ENCODE measurements at places on chromosomes 6 and 20.

GRCh38 chr6:142478117-142478516, 176.3 kb downstream of the ADGRG6 start:
- DNase-seq, result no peak

- DNase-seq, result no peak
Measured at GRCh38 chr6:169663468-169663867, 38.4 kb downstream of the WDR27 start.

GRCh38 chr6:35691027-35691824, 2.5 kb upstream of the FKBP5 start:
- DNase-seq, result no peak

DNA sequence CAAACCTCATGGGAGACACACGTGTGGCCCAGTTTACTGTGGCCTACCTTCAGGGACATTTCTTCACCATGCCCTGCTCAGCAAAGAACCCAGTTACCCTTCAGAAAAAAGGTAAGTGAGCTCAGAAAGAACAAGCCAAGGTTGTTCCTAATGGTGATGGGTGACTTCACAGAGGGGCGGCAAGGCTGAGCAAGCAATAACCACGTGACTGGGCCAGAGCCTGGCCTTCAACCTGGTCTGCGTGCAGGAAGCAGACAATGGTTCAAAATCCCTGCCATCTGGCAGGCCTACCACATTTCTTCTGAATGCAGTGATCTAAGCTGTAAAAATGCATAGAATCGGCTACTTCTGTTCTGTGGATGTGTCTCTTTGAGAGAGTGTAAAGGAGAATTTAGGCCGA, 115.5 kb upstream of the CST7 start:
- no peak for DNase-seq

GRCh38 chr20:3135507-3136070, 24.1 kb downstream of the FASTKD5 start:
- DNase-seq, result no peak

- DNase-seq, result no peak
Measured at GRCh38 chr6:143507358-143508145, 4.0 kb downstream of the FUCA2 start.

DNA sequence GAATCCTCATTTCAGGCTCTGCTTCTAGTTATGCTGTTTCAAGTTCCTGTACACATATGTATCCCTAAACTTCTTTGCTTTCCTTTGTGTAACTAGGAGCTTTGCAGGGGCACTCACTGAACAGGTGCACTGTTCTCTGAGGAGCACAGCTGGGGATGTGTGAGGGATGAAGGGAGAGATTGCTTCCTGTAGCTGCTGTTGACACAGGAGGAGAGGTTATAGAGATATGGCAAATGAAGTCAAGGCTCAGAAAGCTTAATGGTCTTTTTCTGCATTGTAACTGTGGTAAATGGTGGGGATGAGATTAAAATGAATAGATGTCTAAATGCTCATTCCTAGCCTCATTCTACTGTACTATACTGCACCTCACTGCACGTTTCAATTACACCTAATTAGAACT, 454.3 kb downstream of the BTBD3 start:
- DNase-seq, result no peak

DNA sequence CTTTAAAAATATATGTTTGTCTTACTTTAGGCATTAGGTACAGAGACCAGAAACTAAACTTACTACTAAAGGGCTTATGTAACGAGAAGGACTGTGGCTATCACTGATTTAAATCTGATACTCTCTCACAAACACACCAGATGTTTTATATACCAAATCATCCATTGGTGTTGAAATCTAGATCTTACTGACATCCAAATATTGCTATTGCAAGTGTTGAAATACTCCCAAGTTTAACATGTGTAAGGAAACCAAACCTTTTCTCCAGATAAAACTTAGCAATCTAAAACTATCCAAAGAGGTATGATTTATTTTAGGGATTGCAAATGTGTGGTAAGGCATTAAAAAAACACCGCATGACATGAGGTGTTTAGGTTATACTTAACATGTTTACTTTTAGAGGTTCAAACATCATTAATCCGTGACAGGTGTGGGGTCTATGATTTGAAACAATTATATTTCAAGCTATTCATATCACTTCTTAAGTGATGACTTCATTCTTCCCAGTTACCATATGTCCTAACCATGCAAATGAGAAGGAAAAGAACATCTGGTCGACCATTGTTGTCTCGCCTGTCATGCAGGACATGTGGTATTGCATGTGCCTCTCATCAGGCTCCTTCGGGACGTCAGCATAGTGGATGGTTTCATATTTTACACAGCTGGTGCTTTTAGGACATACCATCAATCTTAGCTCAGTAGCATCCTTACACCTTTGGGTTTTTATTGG, 168.3 kb upstream of the SPACA1 start:
- DNase-seq, result no peak

GRCh38 chr6:159213405-159213804, 44.2 kb downstream of the FNDC1 start:
- DNase-seq, result no peak

DNA sequence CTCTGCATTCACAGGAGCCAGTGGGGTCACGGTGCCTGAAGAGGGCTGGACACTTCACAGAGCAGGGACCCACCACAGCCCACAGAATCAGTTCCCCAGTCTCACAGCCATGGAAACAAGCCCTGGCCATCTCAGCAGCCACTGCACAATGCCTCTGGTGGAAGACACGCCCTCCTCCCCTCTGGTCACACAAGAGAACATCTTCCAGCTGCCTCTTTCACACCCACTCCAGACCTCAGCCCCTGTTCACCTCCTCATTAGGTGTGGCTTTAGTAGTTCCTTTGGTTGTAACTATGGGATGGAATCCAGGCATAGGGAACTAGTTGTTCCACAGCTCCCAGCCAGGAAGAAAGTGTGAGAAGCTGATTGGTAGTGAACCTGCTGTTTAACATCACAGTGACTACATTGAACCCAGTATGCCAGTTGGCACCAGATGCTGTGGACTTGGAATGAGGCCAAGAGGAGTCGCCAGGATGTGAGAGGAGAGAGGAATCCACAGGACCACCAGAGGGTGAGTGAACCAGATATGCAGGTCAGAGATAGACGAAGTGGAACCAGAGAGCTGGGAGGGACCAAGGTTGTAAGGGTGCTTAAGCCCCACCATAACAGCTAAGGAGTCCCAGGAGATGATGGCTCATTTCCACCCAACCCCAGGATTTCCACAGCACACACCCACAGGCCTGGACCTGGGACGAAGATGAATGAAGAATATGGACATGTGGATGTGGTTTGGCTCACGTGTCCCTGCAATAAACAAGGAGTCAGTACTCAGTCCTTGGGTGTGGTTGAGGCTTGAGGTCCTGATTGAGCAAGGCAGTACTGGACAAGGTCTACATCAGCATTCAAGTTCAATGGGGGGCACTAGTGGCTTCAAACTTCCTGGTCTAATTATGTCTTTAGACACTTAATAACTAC, 8.8 kb upstream of the BTN3A3 start:
- no peak for DNase-seq

GRCh38 chr6:120826253-120826652, 508.0 kb downstream of the TBC1D32 start:
- DNase-seq, result no peak

DNA sequence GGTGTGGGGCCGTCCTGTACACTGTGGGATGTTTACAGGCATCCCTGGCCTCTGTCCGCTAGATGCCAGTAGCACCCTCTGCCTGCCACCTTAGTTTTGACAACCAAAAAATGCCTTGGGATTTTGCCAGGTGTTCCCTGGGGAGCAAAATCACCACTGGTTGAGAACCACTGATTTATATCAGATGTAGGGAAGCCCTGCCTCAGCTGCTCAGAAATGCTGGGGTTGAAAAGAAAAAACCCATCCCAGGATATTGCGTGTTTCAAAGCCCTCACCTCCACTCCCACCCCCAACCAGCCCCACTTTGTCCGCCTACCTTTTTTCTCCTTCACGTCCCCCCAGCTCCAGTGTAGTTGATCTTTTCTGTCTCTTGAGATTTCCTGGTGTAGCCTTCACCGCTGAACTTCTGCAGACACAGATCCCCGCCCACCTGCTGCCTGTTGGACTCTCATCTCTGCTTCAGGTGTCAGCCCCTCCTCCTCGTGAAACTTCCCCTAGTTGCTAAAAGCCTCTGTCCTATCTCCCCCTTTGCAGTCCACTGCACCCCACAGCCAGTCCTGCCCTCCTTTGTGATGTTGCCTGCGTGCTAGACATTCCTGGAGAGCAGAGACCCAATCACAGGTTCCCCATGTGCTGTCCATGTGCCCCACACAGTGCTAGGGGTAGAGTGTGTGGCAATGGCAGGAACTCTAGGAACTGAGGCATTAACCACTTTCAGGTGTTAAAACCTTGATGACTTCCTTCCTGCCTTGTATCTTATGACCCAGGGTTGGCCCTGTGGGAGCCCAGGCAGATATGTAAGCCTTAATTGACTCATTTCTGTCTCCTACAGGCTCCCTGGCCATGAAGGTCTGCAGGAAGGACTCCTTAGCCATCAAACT, 98.9 kb downstream of the TBC1D7 start:
- no peak for DNase-seq

DNA sequence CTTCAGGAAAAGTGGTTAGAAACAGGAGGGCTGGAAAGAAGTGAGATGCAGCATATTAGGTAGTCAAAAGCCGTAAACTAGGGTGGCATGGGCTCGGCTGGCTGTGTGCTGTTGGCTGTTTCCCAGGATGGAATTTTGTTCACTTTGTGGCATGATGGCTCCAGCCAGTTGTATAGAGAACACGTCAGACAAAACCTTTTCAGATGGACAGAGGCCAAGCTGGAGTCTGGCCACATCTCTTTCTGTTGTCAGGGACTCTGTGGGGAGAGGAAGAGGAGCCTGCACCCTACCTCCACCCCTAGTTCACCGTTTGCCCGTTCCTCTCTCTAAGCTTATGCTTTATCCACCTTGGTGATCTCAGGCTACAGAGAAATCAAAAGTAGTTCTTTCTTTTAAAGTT, 22.0 kb downstream of the C6orf89 start:
- DNase-seq, result no peak

- no peak for DNase-seq
Measured at GRCh38 chr20:8250539-8251200, 118.6 kb downstream of the PLCB1 start.

- no peak for DNase-seq
Measured at GRCh38 chr6:1940381-1940780, 305.0 kb downstream of the GMDS start.

GRCh38 chr6:11798538-11798937, 19.9 kb upstream of the ADTRP start:
- DNase-seq, result no peak

DNA sequence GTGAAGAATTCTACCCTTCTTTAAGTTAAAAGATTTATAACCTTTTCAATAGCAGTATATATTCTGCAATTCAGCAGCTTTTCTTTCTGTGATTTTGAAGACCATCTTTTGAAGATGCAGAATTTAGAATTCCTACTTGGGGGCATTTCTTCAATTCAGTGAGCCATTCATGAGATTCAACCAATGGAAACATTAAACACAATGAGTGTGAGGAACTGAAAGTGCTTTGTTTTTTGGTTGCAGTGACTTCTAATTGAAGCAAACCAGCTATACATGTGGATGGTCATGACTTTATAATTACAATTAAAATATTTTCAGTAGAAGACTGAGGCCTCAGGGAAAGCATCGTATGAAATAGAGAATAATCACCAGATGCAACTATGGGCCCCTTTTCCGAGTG, 108.3 kb downstream of the CARMIL1 start:
- no peak for DNase-seq

GRCh38 chr6:41445261-41445660, 100.9 kb upstream of the FOXP4 start:
- DNase-seq, result no peak

GRCh38 chr20:36167902-36168503, 13.5 kb downstream of the EPB41L1 start:
- DNase-seq, result no peak

DNA sequence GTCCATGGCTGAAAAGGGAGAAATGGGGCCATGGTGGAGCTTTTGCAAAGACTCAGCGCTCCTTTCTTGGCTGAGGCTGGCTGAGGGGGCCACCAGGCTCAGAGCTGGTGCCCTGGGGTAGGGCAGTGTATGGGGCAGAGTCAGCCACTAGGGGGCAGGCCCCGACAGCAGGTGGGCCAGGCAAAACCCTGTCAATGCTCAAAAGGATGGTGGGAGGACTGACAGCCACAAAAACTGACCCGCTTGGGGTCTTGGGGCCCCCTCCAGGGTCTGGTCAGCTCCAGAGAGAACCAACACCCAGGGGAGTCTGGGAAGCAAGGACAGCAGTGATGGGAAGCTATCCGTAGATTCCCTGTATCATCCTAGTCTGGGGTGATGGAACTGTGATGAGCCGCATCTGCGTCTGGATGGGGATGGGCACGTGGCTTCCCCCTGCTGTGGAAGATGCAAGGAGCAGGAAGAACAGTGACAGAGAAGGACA, 306.9 kb downstream of the DHX35 start:
- DNase-seq, result no peak

GRCh38 chr20:32589256-32589655, 4.1 kb upstream of the NOL4L start:
- no peak for DNase-seq

DNA sequence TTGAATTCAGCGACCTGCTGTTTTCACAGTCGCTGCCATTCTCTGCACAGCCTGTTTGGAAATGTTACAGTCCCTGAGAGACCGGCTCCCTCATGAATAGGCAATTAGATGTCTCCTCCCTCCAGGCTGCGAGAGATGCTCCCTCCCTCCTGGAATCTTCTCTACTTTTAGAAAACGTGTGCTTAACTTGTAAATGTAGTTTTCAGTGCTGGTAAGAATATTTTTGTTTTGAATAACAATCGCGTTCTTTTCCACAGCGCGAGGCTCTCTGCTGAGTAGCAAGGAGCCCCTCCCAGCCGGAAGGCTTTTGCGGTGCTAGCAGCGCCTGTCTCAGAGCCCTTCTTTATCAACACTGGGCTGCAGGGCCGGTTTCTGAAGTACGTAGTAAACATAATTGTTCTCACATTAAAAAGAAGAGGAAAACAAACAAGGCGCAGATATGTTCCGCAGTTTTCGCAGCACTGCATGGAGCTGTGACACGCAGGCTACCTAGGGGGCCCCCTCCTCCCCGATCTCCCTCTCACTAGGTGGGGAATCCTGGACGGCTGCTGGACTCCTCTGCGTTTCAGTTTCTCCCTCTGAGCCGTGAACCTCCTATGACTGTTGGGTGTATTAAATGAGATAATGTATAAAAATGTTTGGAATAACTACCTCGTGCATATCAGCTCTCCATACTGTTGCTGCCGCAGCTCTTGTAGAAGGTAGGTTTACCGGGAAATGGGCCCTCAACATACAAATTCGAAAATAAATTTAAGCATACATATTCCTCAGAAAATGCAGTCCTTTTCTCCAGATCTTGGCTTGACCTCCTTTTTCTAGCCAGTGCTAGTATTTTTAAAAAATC, 79.0 kb upstream of the SPACA1 start:
- no peak for DNase-seq

- DNase-seq, result no peak
Measured at GRCh38 chr6:137890983-137891537, 24.0 kb downstream of the TNFAIP3 start.

Measured in stimulated activated CD8-positive, alpha-beta memory T cell treated with anti-CD3 and anti-CD28 coated beads, Interleukin-4, amount 100 ng/mL, for 4 hours (primary cell).